Activated CD8-positive, alpha-beta memory T cell treated with anti-CD3 and anti-CD28 coated beads, Interleukin-2, amount 50 U/mL, for 48 hours (primary cell): ENCODE measurements at places on chromosomes 11 and 22.
A peak's percentile ranks its signal among the peaks of the same experiment; 100 is the strongest.

DNA sequence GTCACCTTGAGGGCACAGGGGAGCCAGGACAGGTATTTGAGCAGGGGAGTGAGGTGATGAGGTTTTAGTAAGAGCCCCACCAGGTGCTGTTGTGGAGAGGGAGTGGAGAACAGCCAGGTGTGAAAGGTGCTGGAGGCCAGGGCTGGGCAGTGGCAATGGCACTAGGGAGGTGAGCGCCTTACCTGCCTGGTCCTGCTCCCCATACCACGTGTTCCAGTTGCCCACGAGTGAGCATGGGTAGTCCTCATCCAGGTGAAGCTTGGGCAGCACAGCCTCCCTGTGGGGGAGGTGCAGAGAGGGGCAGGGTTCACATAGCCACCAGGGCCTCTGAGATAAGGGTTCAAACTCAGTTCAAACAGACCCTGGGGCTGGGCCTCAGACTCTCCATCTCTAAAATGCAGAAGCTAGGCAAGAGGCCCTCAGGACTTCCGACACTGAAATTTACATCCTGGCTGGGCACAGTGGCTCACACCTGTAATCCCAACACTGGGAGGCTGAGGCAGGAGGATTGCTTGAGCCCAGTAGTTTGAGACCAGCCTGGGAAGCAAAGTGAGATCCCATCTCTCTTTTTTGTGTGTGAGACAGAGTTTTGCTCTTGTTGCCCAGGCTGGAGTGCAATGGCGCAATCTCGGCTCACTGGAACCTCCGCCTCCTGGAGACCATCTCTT, 11.8 kb downstream of the NIPSNAP1 start:
- DNase-seq = no peak

DNA sequence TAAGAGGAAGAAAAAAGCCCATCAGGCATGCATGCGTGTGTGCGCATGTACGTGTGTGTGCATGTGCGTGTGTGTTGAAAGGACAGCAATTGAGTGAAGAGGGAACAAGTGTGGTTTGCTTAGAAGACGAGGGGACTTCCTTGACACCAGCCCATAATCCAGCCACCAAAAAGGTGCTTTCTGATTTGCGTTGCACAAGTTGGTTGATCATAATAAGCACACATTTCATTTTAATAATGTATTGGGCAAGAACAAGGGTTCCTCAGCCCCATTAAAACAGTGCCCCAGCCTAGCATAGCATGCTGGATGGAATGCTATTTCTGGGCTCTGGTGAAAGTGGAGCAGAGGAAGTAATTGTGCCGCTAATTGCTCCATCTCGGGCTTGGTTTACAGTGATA, 493.2 kb downstream of the MIAT start:
- DNase-seq = no peak

DNA sequence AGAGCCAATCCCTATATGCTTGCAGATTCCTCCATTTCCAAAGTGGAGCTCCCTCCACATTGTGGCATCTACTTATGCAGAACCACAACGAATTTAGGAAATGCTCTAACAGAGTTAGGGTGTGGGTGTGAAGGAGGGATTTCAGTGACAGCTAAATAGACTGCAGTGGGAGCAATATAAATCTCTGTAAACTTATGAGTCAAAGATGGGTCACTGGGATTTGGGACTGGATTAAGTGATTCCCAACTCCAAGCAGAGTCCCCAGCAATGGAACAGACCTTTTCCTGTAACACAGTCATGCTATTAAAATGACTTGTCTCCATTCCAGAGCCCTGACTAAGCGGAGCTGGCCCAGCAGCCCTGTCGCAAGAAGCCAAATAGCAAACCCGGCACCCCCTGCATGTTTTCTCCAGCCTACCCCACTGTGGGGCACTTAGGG, 36.6 kb downstream of the RPL27A start:
- no peak for DNase-seq

DNA sequence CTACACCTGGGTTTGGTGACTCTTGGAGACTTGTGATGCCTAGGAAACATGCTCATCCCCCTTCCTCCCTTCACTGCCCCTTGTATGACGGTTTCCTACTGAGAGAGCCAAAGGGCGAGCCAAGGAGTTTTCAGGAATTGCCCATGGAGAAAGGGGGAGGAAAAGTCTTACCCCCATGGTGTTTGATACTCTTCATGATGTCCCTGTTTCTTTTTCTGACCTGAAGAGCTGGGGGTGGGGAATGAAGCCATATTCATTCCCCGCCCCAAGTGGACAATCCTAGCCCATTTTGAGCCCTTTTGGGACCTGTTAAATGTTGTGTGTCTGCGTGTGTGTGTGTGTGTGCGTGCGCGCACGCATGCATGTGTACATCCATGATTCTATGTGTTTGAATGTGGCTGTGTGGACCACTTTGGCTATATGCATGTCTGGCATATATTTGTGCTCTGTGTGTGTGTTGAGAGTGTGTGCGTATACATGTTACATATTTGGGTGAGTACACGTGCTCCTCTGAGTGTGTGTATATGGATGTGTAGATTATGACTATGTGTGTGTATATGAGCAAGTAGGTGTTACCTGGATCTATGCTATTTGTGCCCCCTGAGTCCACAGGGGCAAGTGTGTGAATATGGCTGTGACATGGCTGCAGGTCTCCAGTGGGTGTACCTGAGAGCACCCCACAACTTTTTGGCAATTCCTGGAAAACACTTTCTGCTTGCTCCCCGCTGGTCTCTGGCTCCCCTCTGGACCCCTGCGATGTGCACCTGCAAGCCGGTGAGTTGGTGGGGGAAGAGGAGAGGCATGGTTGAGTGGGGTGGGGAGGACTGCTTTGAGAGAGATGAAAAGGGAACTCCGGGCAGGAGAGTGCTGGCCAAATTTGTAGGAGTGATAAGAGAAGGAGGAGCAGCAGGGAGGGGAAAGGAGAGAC, 24.6 kb downstream of the OTOG start:
- DNase-seq = no peak

- DNase-seq = peak; percentile 54
Measured at GRCh38 chr11:68750195-68751003, 921 bp downstream of the TESMIN start.

DNA sequence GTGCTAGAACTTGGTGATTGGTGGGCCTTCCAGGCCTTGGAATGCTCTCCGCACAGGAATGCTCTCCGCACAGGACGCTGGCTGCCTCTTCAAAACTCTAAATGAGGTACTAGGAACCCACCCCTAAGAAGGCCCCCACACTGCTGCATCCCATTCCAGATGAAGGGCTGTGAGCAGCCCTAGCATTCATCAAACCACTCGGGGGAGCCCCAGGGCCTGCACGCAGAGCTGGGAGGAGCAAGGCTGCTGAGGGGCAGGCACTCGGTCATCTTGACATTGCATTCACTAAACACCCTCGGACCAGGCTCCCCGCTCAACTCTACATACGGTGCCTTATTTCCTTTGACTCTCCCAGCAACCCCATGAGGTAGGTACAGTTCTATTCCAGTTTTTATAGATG, 49.2 kb upstream of the EMID1 start:
- DNase-seq = no peak

DNA sequence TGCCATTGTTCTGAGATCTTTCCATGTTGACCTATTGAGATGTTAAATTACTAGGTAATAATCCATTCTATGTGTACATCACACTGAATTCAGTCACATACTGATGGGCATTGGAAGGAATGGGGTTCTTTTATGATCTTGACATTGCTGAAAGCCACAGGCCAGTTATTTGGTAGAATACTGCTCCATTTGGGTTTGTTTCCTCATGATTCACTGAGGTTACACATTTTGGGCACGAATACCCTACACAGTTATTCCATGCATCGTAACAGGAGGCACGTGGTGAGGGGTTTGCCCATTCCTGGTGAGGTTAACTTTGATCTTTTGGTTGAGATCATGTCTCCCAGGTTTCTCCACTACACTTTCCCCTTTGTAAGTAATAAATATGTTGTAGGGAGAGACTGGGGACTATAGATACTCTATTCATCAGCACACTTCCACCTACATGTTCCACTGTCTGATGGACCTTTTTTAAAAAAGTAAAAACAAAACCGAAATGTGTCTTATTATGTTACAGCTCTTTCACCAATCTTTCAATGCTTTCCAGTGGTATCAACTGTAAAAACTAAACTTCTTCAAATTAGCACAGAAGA, 12.0 kb upstream of the FOLR1 start:
- no peak for DNase-seq

- DNase-seq = no peak
Measured at GRCh38 chr11:3817181-3817800, 8.9 kb downstream of the PGAP2 start.

DNA sequence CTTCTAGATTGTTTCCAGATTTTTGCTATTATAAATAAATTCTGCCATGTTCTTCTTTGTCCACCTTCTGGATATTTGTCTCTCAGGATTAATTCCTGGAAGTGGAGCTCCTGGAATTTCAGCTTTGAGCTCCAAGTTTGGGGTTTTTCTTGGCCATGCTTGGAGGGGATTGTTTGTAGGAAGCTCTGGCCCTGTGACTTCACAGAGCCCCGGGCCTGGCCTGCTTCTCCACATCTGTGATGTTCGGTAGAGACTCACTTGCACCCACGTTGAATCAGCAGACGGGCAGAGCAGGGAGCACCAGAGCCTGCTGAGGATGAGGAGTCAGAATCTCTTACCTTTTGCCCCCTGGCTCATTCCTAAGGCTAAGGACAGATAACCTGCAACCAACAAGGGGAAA, 35.7 kb downstream of the LRRC32 start:
- no peak for DNase-seq

DNA sequence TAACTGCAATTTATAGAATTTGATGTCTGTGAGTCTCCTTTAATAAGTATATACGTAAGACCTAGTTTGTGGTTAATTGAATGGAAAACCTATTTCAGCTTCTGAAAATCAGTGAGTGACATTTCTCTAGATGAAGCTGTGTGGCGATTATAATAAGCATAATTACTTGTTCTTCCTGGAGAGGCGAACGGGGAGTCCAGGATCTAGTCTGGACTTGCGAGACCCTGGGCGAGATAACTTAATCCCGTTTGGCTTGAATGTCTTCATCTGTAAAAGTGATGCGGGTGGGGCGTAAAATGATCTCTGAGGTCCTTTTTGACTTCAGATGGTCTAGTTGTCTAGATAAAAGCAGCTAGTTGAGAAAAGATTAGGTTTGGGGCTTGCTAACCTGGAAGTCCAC, 1.1 kb downstream of the PRRG4 start:
- no peak for DNase-seq

GRCh38 chr11:124950601-124951330, 3.2 kb upstream of the CCDC15 start:
- no peak for DNase-seq

GRCh38 chr11:104873252-104873651, 25.0 kb downstream of the CASP12 start:
- no peak for DNase-seq

DNA sequence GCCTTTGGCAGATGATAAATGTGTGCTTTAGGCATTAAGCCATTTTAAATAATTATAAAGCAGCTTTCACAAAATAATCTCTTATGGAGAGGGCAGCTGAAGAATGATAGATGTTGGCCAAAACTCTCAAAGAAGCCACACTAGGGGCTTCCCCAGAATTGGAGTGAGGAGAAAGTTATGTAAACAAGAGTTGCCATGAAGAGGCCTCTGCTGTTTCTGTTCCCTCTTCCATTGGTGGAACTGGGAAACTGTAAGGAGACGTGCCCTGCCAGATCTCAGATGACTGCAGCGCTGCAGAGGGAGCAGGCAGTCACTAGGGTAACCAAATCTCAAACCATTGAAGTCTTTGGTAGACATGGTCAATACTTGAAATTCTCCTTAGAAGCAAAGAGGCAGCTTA, 19.4 kb upstream of the APLP2 start:
- DNase-seq = no peak

- no peak for DNase-seq
Measured at GRCh38 chr11:86506235-86506634, 131.5 kb downstream of the CCDC81 start.

GRCh38 chr11:78742430-78742829, 167.8 kb upstream of the NARS2 start:
- DNase-seq = no peak
